ENCODE measurements at places on chromosomes 6 and 20.

GRCh38 chr6:152112491-152113261 lies 305.2 kb downstream of the ESR1 start:
- DNase-seq = no peak

GRCh38 chr20:7459083-7459482 lies 481.2 kb downstream of the HAO1 start:
- peak; percentile 16 for DNase-seq

- no peak for DNase-seq
Measured at GRCh38 chr20:53365539-53366075, 228.0 kb downstream of the ZNF217 start.

DNA sequence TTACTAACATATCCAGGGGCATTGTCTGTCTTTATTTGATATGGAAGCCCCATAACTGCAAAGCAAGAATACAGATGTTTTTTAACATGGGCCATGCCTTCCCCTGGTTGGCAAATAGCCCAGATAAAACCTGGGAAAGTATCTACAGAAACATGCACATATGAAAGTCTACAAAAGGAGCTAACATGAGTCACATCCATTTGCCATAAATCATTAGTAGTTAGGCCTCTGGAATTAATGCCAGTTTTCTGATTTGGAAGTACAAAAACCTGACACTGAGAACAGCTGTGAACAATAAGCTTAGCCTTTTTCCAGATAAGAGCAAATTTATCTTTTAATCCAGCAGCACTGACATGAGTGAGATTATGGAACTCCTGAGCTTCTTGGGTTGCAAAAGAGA lies 418.0 kb upstream of the IMPG1 start:
- DNase-seq = no peak

- DNase-seq = no peak
Measured at GRCh38 chr20:43331906-43332305, 125.8 kb upstream of the SRSF6 start.

DNA sequence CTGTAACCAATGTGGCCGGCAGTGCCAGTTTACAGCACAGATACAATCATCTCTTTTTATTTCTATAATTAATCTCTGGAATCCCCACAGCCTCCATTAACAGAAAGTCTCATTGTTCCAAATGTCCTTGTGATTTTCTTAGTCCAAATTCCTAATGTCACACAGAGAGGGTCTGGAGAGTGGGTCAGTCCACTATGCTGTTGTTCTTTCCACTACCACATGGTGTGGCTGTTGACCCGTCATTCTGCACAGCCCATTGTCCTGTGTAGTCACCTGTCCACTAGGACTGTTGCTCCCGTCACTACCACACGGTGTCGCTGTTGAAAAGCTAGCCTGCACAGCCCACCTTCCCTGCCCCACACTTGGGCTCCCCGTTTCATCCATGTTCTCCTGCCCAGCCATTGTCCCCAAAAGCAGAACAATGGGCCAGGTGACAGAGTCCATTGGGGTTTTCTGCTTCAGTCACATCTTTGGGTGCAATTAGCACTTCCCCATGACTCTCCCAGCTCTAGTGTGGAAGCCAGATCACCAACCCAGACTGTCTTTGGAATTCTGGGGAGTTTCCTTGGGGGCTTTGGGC lies 8.6 kb upstream of the LBP start:
- DNase-seq = no peak

DNA sequence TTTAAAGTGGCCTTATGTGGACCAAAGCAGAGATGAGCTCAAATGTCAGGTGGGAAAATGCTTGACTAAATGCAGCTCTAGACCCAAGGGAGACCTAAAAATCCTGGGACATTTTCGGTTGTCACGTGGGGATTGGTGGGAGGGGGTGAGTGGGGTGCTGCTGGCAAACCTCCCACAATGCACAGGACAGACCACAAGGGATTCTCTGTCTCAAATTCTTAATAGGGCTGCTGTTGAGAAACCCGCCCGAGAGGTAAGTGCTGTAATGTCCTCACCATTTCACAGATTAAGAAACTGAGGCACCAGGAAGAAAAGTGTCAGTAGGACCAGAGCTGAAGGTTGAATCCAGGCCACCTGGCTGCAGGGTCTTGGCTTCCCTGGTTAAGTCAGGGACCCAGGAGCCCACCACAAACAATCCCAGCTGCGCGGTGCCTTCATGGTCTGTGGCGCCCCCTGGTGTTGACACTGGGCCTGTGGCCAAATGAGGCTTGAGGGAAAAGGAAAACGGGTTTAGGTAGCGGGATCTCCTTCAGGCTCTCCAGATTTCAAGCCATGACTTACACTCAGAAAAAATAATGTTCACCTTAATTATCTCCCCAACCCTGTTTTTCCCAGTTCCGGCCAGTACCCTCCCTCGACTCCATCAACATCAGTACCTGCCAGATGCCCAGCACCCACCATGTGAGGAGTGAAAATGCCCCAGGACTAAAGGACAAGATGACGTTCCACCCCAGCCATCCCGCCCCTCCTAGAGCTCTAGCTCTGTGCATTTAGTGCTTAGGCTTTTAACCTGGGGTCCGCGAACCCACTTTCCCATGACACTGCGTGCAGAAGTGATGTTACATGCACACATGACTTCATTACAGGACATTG lies 7.2 kb downstream of the HLA-G start:
- no peak for DNase-seq

DNA sequence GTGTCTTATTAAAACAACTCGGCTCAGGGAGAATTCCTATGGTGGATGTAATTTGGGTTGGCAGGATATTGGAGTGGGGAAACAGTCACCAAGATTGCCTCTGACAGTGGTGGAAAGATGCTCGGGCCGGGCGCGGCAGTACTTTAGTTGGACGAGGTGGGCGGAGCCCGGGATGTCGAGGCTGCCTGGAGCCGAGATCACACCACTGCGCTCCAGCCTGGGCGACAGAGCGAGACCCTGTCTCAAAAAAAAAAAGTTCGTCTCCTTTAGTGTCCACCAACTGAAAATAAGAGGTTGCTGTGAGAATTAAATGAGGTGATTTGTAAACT lies 621 bp downstream of the NOL7 start:
- peak; percentile 25 for DNase-seq

DNA sequence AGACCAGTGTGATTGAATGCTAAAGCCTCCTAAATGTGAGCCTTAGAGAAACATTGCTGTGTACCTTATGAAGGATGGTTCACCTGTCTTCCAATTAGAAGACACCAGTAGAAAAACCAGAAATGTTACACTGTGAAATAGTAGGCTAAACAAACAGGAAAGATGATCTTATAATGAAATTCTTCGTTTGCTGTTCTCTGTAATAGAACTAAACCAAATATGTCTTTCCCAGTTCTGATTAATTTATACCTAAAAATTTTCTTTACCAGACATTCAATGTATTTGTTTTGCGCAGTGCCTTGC lies 114.8 kb downstream of the RTN4IP1 start:
- no peak for DNase-seq

- DNase-seq = no peak
Measured at GRCh38 chr6:120304223-120304622, 954.7 kb upstream of the MAN1A1 start.

DNA sequence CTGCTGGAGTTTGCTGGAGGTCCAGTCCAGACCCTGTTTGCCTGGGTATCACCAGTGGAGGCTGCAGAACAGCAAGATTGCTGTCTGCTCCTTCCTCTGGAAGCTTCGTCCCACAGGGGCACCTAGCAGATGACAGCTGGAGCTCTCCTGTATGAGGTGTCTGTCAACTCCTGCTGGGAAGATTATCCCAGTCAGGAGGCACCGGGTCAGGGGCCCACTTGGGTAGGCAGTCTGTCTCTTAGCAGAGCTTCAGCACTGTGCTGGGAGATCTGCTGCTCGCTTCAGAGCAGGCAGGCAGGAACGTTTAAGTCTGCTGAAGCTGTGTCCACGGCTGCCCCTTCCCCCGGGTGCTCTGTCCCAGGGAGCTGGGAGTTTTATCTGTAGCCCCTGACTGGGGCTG lies 96.8 kb upstream of the SLC35F1 start:
- DNase-seq = no peak

- DNase-seq = peak; percentile 73
Measured at GRCh38 chr6:132483779-132484679, 28.9 kb downstream of the STX7 start.

DNA sequence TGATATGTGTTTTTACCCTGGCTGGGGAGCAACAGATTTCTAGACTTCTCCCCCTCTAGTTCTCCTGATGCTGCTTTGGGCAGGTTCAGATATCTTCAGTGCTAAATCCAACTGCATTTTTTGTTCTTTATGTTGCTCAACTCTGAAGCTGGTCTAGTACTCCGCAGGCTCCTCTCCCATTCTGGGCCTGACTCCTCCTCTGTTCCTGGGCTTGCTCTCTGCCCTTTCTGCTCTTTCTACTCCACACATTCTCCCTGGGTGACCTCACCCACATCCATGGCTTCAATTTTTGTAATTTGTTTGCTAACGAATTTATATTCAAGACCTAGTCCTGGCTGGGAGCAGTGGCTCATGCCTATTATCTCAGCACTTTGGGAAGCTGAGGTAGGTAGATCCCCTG lies 6.4 kb downstream of the FYN start:
- no peak for DNase-seq

DNA sequence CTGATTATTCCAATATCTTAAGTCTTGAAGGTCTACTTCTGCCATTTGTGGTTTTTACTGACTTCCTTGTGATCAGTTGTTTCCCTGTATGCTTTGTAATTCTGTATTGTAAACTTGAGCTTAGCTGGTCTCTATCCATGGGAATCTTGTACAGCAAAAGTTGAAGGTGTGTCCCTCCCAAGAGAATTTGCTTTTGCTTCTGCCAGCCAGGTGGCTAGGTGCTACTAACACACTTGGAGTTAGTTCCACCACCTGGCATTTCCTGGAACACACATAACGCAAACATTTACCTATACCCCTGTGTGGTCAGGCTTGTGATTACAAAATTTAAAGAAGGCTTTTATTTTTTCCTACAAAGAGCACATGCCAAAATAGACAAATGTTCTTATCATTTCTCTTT lies 141.2 kb downstream of the GRM4 start:
- DNase-seq = no peak

- DNase-seq = no peak
Measured at GRCh38 chr6:72849346-72849745, 227.5 kb downstream of the KCNQ5 start.

DNA sequence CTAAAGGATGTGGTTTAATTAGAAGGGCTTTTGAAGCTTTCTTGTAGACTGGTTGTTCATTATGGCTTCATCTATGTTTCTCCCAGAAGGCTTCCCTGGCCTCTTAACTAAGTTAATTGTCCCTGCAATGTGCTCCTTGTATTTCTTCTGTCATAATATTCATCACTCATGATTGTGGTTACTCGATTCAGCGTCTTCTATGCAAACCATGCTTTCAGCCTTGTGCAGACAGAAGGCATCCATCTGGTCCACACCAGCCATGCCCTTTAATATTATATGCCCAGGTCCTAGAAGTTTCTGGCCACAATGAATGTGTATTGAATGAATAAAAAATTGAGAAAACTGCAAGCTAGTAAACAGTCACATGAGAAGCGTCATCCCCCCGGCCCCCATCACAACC lies 163.2 kb downstream of the KHDC1L start:
- no peak for DNase-seq

DNA sequence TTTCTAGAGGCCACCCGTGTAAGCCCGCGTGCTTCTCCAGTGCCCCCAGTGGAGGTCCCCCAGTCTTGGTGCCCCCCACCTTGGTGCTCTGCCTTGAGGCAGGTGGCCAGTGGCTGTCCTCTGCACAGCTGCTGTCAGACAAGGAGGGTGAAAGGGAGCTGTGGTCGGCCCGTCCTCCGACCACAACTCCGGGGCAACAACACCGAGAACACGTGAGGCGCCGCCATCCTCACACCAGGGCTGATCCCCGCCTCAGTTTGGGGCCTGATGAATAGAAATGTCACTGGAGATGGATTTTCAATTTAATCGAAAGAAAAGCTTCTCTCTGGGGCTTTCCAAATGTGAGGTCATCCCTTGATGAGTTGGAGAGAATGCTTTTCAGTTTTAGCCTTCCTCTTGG lies 304.6 kb downstream of the CDH4 start:
- no peak for DNase-seq

- no peak for DNase-seq
Measured at GRCh38 chr20:42795111-42795695, 394.5 kb downstream of the PTPRT start.

Measured in MM.1S (cell line).